D721Med (cell line): ENCODE measurements at places on chromosomes 13 and 19.

DNA sequence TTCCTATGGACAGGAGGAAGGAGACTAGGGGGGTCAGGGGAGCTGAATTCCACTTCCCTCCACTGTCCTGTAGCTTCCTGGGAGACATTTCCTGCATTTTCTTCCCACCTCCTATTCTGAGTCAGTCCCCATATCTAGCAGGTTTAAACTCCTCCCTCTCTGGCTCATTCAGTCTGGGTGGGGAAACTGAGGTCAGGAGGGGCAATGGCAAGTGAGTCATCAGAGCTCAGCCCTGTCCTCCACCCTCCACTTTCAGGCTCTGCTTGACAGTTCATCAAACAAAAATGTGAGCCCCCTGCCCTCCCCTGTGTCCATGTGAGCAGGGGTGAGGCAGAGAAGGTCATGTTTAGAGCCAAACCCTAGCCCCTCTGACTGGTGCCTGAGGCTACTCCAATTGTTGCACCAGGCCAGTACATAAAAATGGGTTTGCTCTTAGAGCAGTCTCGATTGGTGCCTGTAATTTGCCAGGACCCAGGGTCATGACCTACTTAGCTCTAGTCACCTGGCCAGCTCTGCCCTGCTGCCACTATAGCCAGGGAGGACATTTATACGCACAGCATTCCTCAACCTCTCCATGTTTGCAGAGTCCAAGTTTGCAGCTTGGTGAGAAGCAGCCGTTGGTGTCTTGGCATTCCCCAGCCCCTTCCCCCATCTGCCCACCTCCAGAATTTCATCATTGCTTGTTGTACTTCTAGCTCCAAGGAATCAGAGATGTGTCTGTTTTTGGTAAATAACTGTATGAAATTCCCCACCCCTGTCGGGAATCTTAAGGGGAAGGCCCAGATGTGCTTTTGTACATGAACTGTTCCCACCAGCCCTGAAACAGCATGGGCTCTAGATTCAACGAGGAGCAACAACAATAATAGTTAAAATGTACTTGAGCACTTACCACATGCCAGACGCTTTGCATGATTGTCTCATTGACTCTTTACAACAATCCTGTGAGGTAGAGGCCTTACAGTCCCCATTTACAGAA is 20.7 kb downstream of the SAMD4B start:
- DNase-seq, result no peak

DNA sequence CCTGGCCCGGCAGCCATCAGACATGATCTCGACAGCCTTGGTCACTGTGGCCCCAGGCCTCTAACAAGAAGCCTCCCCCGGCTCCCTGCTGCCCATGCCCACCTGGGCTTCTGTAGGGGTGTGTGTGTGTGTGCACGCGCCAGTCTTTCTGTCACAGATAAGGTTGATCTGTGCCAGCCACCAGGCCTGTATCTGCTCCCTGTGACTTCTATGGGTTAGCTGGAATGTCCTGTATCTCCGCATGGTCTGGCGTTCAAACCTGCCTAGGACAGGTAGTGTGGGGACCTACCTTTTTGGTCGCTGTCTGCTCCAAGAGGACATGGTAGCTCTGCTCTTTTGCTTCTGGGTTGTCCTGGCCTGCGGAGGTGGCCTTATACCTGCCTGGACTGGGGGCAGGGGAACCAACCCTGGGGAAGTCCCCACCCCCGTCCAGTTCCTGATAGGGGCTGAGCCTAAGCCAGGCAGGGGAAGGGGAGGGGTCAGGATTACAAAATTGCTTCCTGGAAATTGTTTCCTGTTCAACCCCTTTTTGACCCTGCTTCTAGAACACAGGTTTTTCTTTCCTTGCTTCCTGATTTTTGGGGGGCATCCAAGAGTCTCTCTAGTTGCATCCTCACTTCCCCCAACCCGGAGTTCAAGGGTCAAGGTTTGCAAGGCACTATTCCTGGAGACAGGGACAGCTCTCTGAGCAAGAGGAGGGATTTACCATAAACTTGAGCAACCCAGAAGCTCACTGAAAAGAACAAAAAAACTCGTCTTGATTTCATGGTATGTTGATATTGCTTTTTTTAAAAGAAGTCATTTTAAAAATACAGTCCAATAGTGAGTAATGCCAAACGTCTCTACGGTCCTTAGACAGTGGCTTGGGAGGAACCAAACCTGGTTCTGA is at the start of gene LRG1:
LRG1 (minus strand) TSS at position 344 of the 889 bp plus-strand sequence; CDS start at position 321, 23 bp downstream.
- no peak for DNase-seq

- no peak for DNase-seq
These were observed 16.0 kb downstream of the LSM4 start for GRCh38 chr19:18306888-18307260.

DNA sequence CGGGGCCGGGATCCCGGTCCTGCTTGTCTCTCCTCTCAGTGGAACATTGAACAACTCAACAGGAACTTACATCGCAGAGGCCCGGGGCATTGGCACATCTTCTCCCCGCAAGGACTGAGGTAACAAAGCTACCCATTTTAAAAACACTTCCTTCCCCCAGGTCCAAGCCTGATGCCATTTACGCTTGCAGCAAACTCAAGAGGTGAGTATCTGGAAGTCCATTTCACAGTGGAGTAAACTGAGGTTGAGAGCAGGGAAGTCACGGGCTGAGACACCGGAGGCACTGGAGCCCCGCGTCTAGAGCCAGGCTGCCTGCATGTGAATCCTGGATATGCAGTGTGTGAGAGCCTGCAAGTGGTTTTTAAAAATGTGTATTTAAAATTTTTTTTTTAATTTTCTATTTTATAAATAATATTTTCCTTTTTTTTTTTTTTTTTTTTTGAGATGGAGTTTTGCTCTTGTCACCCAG is 492 bp upstream of the PGLYRP1 start:
- DNase-seq, result no peak
